ENCODE measurements at places on chromosomes 12 and 14.
A peak's percentile ranks its signal among the peaks of the same experiment; 100 is the strongest.

- DNase-seq = no peak
Observed at GRCh38 chr12:10249690-10250455, 37.2 kb downstream of the GABARAPL1 start.

GRCh38 chr14:99280852-99281251 lies 8.9 kb upstream of the BCL11B start:
- no peak for DNase-seq

- no peak for DNase-seq
Observed at GRCh38 chr12:47965581-47965980, 2.2 kb downstream of the TMEM106C start.

DNA sequence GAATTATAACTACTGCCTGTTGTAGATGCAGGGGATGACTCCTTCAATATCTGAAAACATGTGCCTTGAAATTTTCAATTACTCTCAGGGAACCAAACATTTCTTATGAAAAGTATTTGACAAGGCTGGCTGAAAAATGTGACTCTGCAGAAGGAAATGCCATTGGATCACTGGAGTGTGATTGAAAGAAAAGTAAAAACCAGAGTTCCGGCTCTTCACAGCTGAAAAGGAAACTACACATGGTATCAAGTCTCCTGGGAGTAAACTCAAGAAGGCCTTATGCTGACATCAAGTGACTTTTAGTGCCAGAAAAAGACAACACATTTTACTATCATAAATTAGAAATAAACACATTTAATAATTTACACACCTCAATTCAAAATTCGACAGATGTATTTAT lies 693.0 kb downstream of the LRFN5 start:
- DNase-seq = no peak

DNA sequence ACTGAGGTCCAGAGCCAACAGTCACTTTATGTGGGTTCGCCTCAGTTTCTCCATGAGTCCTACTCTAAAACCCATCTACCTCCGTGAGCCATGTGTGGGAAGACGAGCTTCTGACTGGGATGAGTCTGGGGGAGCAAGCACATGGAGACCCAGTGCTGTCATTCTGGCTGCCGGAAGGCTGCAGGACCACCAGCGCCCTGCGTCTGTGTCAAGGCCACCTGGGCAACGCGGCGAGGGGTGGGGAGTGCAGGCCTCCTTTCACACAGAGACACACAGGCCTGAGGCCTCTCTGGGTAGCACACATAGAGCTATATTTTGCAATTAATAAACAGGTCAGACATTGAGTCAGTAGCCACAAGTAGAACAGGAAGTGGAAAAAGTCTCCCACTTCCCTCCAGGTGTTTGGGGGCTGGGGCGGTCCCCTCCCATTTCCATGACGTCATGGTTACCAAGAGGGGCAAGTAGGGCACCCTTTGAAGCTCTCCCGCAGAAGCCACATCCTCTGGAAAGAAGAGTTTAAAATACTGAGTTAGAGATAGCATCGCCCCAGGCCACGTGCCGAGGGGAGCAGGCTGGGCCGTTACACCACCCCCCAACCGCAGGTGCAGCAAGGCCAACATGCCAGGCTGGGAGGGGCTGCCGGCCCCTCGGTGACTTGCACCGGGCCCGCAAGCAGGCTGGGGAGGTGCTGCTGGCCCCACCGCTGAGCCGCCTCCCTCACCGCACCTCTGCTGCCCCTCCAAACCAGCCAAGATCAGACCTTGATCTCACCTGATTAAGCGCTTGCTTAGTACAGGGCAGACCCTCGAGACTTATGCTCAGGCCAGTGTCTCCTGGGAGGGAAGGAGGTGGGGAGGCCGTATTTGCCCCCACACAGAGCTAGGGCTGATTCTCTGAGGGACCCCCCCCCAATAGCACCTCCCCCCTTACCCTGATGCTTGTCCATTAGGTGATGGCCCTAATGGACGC lies 32.7 kb downstream of the DAD1 start:
- peak; percentile 88 for DNase-seq

Measured in activated CD8-positive, alpha-beta memory T cell treated with anti-CD3 and anti-CD28 coated beads for 48 hours (primary cell).